ENCODE measurements at places on chromosomes 12 and 14.

DNA sequence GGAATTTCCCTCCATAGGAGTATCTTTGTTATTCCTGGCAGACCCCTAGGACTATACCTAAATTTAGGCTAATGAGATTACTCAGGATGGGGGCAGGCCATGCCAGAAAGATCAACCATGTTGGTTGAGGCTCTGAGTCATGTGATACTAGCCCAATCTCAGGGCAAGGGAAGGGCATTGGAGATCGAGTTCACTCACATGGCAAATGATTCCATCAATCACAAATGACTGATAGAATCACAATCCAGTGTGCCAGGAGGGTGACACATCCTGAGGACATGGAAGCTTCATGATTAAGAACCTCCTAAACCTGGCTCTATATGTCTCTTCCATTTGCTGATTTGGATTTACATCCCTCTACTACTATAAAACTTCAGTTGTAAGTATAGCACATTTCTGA is 182.3 kb downstream of the NTF3 start:
- DNase-seq: no peak

DNA sequence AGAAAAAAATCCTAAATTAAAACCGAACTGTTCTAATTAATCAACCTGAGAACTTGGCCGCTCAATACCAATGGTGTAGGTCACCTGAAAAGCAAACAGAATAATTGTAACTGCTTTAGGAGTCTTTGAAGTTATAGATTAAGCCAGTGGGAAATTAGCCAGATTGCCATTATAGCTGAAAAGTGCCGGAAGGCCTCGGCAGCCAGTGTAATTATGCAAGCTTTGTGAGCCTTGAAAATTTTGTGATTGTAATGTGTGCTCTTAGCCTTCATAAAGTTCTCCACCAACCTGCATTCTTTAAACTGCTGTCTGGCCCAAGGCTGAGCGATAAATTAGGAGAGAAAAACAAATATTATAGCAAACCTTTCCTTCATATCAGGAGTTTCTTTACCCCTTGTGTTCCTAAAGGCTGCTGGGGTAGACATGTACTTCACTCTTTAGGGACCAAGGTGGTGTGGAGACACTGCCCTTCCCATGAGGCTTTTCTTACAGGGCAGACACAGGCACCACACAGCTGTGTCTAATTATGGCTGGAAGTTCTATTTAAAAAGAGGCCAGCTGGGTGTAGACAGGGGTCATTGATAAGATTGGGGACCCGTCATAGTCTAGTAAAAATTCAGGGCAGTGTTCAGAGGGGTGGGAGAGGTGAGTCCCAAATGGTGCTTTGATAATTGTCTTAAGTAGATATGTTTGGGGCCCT is 991.2 kb downstream of the FLRT2 start:
- no peak for DNase-seq

- no peak for DNase-seq
These were observed 85.7 kb downstream of the DUSP16 start for GRCh38 chr12:12476857-12477531.

- DNase-seq: no peak
These were observed 1.5 kb downstream of the KIF21A start for GRCh38 chr12:39441189-39441962.

DNA sequence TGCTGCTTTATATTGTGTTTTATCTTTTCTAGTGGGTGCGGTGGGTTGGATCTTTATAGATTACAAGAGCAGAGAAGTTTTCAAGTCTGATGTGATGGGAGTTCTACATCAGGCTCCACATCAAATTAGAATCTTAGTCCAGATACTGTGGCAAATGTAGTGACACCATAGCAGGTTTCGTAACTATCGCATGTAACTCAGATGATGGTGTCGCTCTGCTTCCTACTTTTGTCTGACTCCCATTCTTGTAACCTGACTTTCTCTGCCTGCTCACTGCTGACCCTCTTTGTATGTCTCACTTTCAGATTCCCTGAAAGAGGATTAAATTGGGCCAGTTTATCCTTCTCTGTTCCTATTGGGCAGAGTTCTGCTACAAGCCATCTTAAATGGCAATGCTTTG is 22.8 kb upstream of the FBXO34 start:
- no peak for DNase-seq

DNA sequence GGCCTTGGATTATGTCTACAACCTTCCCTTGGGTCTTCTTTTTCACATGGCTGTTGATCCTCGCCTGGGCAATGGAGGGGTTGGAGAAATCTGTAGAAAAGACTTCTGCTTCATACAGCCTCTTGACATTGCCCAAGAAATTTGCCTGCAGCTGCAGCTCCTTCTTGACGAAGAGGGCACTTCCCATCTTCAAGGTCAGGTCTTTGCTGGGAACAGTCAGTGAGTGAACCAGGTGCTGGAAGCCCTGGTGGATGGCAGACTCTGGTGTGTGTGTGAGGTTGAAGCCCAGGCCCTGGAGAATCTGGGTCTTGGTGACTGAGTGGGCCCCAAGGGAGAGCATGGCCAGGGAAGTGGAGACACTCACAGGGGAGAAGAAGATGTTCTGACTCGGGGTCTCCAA is 6.7 kb downstream of the SERPINA9 start:
- DNase-seq: no peak

DNA sequence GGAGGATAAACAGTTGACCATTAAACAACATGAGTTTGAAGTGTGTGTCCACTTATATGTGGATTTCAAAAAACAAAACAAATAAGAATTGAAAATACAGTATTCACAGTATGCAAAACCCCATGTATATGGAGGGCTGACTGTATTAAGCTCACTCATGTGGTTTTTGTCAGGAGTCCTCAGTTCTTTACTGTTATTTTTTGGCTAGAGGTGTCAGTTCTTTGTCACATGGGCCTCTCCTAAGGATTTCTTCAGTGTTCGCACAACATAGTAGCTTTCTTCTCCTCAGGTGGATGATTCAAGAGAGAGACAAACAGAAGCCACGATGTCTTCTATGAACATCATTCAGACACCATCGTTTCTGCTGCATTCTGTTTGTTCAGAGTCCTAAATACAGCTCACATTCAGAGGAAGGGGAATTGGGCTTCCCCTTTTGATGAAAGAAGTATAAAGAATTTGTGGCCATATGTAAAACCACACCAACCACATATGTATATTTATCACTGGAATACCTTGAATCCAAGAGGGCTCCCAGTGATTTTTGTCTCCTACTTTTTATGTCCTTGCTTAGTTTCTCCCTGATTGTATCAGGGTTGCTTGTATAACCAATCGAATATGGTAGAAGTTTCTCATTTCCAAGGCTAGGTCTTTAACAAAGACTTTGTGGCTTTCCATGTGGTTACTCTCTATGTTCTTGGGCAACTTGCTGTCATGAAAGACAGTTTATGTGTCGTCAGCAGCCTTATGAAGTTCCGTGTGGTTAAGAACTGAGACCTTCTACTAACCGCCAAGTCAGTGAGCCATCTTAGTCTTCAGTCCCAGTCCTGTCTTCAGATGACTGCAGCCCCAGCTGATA is 18.9 kb downstream of the MNAT1 start:
- DNase-seq: peak; percentile 26

DNA sequence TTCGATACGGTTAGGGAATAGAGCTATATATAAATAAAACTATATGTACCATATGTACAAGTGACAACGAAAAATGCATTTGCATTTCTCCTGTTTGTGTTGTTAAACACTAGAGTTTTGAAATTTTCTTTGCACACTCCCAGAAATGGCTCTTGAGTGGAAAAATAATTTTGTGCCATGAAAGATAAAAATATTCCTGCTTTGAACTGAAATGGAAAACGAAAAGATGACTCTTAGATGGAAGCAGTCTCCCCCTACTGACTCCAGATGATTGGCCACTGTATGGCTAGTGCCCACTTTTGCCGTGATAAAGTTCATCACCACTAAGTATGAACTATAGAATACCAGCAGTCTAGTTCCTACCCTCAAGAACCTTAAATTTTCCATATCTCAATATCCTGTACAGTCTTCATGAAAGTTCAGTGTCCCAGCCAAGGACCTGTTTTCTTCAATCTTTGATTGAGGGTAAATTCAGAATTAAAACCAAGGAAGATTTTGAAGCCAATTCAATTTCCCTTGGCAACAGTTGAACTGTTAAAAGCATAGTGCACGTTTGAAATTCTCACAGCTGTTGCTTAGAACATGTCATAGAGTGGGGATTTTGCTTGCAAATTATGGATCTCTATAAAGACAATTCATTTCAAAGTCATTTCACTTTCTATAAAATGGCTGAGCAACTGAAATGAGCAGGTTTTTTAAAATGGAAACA is 1.6 kb upstream of the PPP2R5E start:
- DNase-seq: no peak

- no peak for DNase-seq
These were observed 6.0 kb upstream of the IL22 start for GRCh38 chr12:68259318-68259940.

- no peak for DNase-seq
These were observed 188.4 kb upstream of the OTX2 start for GRCh38 chr14:56998728-56999127.

DNA sequence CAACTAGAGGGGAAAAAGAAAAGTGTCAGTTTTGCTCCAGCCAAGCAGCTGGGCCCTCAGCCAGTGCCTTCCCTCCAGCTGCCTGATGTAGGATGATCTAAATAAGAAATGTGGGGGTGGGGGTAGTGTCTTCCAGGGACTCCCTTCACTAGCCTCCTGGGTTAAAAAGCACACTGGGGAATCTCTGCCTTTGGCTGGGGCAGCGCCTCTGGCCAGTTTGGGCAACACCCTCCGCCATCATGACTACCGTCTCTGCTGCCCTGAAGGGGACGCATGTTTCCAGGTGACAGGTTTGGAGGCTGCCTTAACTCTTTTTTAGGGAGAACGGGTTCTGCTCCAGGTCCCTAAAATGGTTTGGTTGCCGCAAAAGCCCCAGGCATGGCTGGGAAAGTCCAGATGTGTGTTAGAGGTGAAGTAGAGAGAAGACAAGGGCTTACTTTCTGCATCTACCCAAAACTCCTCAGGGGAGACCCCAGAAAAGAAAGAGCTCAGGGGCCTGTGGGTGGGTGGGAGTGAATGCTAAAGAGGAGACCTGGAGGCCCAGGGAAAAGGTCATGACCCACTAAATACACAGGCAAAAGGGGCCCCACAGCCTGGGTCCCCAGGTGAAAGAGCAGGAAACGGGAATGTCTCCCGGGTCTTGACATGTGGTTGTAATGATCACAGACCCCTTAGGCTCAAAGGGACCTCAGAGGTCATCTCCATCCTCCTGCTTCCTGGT is 132.8 kb upstream of the CCND2 start:
- no peak for DNase-seq

- DNase-seq: no peak
These were observed 107.9 kb downstream of the PTPRQ start for GRCh38 chr12:80551897-80552296.

Measured in stimulated activated CD8-positive, alpha-beta memory T cell treated with anti-CD3 and anti-CD28 coated beads, Interleukin-7, amount 100 ng/mL, for 1 hour (primary cell).